ENCODE measurements at places on chromosomes 1 and 21.
A peak's percentile ranks its signal among the peaks of the same experiment; 100 is the strongest.

- DNase-seq: peak; percentile 18
These were observed 2.3 kb downstream of the TRIM46 start for GRCh38 chr1:155175927-155176371.

DNA sequence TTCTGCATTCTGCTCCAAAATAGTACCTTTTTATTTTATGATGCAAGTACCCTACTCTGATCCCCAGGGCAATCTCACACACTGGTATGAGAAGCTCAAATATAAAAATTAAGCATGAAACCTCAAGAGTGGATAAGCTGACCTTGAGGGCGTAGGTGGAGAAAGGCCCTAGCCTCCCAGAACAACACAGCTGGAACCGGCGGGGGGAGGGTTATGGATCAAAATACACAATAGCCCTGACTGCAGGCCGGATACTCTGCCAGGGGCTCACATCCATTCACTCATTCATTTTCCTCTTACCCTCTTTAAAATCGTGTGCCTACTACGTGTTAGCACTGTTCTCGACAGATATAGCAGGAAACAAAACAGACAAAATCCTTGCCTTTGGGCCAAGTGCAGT lies 32.8 kb upstream of the ECE1 start:
- DNase-seq: no peak

- DNase-seq: no peak
These were observed 115.4 kb upstream of the TIAM1 start for GRCh38 chr21:31459457-31459856.

GRCh38 chr1:161910604-161911003 lies 113.1 kb downstream of the OLFML2B start:
- no peak for DNase-seq

GRCh38 chr1:19439464-19440171 lies 45.7 kb downstream of the CAPZB start:
- peak; percentile 36 for DNase-seq

GRCh38 chr21:45603481-45603880 lies 40.0 kb upstream of the PCBP3 start:
- DNase-seq: no peak

GRCh38 chr1:115840605-115841460 lies at the start of gene NHLH2:
Gene NHLH2, minus strand, starts transcription at chr1:115841126. Its CDS starts 2,754 bp downstream, at chr1:115838372.
- DNase-seq: no peak

- no peak for DNase-seq
These were observed 116.4 kb downstream of the TBX19 start for GRCh38 chr1:168396940-168397684.

GRCh38 chr1:184803180-184803492 lies 48.5 kb upstream of the EDEM3 start:
- no peak for DNase-seq

GRCh38 chr1:2426540-2426939 lies 14.2 kb upstream of the PEX10 start:
- DNase-seq: no peak

DNA sequence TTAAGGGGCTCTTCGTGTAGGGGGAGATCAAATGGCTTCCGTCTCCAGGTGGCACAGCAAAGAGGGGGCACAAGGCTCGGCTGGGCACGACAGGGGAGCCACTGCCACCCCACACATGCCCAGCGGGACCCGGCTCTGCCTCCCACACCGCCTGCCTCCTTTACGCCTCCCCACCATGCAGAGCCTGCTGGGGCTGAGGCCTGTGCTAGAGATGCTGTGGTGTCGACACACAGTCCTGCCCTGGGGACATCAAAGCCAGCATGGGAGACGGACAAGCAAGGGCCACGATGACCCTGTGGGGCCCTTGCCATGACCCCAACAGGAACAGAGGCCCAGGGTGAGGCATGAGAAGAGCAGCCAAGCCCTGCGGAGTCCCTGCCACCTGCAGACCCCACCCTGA lies 102.8 kb downstream of the NPHP4 start:
- no peak for DNase-seq

DNA sequence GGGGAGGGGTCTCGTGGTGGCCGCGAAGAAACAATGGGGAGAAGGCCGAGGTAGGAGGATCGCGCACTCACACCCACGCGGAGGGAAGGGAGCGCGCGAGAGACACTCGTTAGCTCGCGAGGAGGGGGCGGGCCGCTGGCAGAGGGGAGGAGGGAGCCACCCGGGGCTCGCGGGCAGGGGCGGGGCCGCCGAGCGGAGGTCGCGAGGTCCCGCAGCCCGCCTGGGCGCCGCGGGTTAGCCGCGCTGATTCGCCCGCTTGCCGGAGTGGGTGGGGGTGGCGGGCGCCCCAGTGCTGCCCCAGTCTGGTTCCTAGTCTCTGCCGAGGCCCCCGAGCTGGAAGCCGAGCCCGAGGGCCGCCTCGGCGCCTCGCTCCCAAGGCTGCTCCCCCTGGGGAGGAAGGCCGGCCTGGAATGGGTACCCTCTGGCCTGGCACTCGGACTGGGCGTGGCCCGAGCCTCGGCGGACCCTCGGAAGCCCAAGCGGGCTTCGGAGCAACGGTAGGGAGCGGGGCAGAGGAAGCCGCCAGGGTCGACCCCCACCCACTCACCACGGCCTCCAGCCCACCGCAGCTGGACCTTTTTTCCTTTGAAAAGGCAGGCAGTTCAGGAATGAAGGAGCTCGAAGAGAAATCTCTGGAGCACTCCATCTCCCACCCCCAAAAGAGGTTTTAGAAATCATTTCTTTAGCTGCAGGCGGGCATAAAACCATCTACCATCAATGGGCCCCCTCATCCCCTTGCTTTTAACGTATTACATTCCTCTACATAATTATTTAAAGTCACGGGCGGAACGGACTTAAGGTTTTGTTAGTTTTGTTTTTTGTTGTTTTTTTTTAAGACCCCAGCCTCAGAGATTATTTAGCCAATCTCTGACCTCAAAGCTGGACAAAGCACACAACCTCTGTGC lies 722 bp upstream of the TUT4 start:
- DNase-seq: peak; percentile 89

DNA sequence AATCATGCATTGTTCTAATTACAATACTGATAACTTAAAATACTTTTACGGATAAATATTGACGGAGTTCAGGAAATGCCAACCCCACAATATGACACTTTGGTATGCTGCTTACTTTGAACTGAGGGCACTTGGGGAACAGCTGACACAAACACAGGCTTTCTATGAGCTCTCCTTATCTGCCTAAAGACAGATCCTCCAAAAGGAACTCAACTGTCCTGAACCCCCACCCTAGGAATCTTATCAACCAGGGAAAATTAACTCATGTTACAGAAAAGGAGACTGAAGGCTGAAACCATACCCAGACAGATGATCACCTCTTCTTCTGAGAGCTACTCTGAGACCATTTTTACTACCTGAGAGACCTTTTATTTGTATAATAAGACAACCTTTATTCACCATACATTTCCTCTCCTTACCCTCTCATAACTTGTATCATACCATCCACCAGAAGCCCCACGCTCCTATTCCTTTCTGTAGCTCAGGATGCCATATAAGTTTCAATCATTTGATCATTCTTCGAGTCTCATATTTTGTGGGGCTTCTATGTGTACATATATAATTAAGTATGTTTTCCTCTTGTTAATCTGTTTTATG lies 239.5 kb downstream of the FAF1 start:
- no peak for DNase-seq

DNA sequence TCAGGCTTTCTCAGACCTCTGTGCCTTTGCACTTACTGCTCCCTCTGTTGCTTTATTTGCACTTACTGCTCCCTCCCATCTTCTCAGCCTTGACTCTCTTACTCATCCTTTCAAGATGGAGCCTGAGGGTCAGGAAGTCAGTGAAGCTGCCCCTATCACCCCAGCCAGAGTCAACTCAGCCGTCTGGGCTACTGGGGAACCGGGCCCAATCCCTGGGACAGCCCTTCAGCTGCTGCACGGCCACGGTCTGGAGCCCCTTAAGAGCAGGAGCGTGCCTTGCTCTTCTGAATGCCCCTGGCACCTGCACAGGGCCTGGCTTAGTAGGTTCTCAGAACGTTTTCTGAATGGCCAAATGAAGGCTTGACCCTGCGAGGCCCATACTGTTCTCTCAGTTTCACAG lies 244.4 kb downstream of the FOXD2 start:
- no peak for DNase-seq

- DNase-seq: no peak
These were observed 30.2 kb downstream of the COA7 start for GRCh38 chr1:52667984-52668383.

- DNase-seq: no peak
These were observed 49.5 kb downstream of the YARS1 start for GRCh38 chr1:32767641-32768040.

- peak; percentile 73 for DNase-seq
These were observed at the start of gene RASSF5 for GRCh38 chr1:206507284-206508129. Gene RASSF5, plus strand, starts transcription at chr1:206507531. Its CDS starts 72 bp downstream, at chr1:206507603.

GRCh38 chr1:92879316-92879968 lies 47.6 kb downstream of the RPL5 start:
- no peak for DNase-seq

- no peak for DNase-seq
These were observed 163.0 kb upstream of the IGSF21 start for GRCh38 chr1:17944646-17945045.

- DNase-seq: no peak
These were observed 33.1 kb upstream of the SRRM1 start for GRCh38 chr1:24609949-24610517.

DNA sequence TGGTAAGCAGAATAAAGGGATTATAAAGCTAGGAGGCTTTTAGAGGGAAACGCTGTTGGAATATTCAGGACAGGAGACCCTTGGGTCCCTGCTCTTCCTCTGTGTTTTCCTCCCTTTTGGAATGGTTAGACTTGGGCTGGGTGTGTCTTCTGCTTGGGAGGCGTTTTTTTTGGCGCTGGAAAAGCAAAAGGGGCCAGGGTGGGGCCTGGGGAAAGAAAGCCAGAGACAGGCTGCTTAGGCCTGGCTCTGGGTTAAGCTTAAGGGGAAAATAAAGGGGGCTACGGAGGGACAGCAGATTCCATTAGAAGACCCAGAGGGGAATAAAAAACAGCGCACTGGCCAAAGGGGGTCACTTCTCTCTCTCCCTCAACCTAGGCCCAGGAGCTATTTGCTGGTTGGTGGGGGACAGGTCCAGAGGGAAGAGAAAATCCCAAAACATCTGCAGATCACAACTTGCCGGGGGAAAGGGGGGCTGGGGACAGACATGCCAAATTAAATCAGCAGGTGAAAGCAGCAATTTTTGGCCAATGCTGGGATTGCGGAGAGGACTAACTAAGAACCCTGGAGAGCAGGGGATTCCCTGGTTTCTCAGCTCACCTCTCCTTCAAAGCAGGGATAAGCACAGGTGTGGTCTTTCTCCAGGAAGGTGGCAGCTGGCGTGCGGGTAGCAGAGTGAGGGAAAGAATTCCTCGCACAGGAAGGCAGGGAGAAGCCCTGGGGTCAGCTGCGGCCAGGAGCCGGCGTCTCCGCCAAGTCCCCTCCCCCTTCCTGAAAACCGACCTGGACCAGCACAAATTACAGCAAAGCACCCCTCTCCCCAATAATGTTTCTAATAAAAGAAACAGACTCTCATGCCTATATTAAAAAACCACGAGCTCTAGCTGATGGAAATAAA lies 82.2 kb upstream of the AK4 start:
- no peak for DNase-seq

DNA sequence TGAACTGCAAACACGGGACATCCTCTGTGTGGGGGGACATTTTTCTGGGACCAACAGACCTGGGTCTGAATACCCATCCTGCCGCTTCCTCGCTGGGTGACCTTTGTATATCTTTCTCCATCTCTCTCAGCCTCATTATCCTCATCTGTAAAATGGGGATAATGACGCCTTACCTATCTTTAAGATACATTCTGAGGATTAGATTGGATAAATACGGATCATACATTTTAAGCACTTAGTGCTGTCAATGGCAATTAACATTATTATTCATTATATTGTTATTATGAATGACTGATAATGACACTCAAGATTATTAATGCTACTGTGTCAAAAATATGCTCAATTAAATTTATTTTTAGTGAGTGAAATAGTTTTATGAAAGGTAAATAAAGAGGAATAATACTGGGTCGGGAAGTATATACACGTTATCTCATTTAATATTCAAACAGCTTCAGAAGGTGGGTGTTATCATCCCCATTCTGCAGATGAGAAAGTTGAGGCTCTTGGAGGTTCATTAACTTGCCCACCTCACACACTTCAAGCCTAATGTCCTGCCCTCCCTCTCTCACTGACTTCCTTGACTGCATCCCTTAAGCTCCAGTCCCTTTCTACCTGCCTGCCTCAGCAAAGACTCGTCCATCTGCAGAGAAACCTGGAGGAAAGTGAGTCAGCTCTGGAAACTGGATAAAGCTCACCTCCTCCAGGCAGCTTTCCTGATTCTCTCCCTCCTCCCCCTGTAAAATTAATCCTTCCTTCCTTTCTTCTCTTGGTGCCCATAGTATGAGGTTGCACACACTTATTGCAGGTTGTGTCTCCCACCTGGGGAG lies 120.7 kb upstream of the JUN start:
- DNase-seq: no peak

DNA sequence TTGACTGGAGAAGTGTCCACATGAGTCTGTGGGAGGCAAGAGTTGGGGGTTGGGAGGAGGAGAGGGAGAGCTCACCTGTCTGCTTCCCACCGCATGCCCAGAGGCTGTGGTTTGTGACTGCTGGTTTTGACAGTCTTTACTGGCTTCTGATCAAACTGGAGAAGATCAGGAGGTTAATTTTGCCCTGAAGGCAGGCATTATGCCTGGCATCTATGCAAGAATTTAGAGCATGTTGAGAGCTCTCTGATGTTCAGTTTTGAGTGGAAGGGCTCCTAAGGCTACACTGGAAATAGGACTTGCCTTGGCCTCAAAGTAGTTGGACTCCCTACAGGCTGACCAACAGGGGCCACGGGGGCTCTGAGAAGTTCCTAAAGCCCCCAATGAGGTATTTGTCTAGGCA lies 101.6 kb downstream of the TLR5 start:
- no peak for DNase-seq

DNA sequence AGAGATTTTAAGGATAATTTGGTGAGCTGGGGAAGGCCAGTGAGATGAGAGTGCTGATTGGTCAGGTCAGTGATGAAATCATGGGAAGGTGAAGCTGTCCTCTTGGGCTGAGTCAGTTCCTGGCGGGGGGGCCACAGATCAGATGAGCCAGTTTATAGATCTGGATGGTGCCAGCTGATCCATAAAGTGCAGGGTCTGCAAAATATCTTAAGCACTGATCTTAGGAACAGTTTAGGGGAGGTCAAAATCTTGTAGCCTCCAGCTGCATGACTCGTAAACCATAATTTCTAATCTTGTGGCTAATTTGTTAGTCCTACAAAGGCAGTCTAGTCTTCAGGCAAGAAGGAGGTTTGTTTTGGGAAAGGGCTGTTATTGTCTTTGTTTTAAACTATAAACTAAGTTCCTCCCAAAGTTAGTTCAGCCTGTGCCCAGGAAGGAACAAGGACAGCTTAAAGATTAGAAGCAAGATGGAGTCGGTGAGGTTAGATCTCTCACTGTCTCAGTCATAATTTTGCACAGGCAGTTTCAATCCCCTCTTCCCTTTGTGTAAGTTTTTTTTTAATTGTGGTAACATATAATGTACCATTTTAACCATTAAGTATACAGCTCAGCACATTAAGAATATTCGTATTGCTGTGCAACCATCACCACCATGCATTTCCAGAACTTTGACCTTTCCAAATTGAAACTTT lies 39.4 kb downstream of the PTAFR start:
- DNase-seq: no peak

Data from CD4-positive, alpha-beta T cell treated with Interleukin-4 for 4 hours (primary cell).